ENCODE measurements at places on chromosomes 6 and 20.

DNA sequence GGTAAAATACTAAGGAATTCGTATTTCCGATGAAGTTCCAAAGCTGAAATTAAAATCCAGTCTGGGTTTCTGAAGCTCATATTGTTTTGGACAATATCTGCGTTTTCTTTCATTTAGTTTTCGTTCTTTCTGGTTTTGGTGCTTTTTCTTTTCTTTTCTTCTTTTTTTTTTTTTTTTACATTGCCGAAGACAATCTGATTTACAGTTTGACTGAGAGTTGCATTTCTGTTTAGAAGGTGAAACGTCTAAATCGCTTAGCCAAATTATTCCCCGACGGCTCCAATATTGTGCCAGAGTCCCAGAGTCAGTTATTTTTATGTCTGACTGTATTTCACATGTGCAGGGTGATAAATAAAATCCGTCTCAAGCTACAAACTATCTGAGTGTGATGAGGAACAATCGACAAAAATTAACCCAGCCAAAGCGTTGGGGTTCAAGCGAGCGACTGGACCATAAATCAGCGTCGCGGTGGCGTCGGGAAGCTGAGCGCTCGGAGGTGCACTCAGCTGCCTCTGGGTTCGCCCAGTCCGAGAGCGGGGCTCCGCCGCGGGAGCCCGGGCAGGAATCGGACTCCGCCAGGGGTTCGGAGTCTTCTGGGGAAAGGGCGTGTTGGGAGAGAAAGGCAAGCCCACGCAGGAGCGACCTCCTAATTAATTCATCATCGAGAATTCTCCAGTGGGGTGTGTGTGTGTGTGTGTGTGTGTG lies 8.2 kb upstream of the TBX18 start:
- no peak for DNase-seq

DNA sequence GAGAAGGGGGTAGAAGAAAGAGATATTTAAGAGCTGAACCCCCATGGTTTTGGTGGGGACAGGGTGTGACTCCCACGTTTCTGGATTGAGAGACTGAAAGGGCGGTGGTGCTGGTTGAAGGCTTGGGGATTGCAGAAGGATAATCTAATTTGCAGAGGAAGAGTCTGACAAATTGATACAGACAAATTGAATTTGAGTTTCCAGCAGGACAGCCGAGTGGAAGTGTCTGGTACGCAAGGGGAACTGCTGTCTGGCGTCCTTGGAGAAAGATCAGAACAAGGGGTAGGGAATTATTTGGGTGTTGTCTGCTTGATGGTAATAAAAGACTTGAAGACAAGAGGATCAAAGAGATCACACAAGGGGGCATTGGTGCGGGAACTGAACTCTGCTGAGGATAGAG lies 40.5 kb upstream of the MDGA1 start:
- no peak for DNase-seq

- no peak for DNase-seq
Observed at GRCh38 chr6:158906926-158907325, 87.8 kb upstream of the EZR start.

GRCh38 chr20:47784599-47785310 lies 526 bp downstream of the SULF2 start:
- DNase-seq, result no peak

GRCh38 chr6:1665214-1665613 lies 55.5 kb downstream of the FOXC1 start:
- DNase-seq, result no peak

DNA sequence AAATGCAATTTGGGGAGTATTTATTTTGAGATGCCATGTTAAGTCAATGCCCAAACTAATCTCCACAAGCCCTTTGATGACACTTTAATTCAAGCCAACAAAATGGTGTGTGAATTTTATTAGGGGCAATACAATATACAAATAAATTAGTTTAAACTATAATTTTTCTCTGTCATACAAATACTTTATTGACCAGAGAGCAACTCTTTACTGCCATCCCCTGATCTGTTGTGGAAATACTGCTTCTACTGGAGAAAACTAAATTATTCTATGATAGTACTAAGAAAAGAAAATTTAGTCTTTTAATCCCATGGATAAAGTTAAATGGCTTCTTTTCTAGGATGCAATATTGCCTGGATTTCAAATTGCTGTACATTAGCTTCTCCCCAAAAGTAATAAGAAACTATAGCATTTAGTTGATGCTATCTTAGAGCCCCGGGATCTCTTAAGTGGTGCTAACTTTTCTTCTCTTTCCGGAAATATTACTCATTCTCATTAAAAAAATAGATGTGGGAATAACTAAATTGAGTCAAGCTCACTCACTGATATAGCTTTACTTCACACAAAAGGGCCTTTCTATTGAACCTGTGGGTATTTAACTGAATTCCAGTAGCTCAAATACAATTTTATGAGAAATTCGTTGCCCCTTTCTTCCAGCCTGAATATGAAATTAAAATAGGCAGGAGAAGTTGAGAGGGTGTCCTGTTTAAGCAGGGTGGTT lies 49.2 kb downstream of the SMPDL3A start:
- no peak for DNase-seq

- DNase-seq, result no peak
Observed at GRCh38 chr6:82607998-82608725, 244.5 kb downstream of the TPBG start.

GRCh38 chr6:35640017-35640664 lies 48.6 kb downstream of the FKBP5 start:
- DNase-seq, result no peak
